ENCODE measurements at places on chromosomes 3 and 15.

- DNase-seq = no peak
Observed at GRCh38 chr3:131216801-131217200, 164.8 kb upstream of the NUDT16 start.

DNA sequence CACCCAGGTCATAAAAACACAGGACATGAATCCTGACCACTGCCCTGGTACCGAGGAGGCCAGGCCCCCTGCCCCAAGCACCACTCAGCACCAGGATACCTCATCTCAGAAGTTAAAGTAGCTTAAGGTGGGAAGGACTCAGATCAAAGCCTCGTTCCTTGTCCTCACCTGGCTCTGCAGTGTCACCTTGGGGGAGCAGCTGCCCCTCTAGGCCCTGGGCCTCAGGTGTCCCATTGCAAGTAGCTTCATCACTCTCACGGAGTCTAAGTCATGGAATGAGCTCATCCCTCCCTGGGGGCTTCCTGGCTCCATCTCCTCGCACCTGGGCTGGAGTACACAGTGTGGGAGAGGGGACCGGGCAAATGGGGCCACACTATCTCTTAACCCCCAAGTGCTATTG, 148.0 kb downstream of the TPRA1 start:
- DNase-seq = no peak

GRCh38 chr3:124569761-124570160, 160.5 kb upstream of the UMPS start:
- DNase-seq = no peak

- peak; percentile 46 for DNase-seq
Observed at GRCh38 chr15:44719293-44719999, 8.1 kb downstream of the B2M start.

- no peak for DNase-seq
Observed at GRCh38 chr3:123099331-123100192, 32.7 kb downstream of the PDIA5 start.

DNA sequence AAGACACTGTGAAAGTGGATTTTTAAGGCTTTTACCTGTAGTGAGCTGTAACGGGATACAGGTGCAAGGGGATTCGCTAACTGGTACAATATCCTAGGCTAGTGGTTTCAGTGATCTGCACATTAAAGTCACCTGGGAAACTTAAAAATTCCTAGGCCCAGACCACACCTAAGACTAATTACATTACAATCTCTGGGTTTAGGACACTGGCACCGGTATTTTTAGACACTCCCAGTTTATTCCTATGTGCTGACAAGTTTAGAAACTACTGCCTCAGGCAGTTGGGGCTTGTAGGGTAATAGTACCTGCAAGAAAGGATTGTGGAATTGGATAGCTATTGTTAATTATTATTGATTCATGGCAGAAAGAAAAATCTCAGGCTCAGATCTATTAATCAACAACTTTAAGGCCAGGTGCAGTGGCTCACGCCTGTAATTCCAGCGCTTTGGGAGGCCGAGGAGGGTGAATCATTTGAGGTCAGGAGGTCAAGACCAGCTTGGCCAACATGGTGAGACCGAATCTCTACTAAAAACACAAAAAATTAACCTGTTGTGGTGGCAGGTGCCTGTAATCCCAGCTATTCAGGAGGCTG, 50.4 kb upstream of the CASR start:
- no peak for DNase-seq

GRCh38 chr3:135238236-135238830, 443.3 kb downstream of the EPHB1 start:
- no peak for DNase-seq

DNA sequence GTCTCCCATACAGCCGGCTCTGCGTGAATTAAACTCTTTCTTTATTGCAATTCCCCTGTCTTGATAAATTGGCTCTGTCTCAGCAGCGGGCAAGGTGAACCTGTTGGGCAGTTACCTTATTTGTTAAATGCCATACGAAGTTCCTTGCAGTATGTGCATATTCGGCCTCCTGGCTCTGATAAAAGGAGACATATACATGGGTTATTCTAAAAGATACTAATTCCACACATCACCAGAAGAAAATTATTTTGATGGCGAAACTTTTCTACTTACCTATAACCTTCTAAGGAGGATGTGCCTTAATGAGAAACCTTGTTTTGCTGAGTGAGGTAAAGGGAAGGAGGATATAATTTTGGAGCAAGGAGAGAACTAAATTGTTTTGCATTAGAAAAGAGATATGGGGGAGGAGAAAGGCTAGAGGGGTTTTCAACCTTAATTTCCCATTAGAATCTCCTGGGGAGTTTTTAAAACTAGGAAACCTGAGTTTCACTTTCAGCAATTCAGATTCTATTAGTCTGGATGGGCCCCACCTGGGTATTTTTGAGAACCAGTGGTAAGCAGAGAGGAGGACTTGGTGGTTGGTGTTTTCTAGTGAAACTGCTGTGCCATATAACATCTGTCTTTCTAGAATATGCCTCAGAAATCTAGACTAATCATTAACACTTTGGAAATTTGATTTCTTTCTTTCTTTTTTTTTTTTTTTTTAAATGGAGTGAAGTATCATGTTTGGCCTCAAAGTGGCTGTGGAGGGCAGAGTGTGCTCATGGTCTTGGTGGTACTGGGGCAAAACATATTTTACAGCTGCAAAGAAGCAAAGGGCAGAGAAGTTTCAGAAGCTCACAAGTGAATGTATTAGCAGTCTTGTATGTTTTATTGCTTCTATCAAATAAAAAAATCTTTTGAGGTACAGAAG, 23.0 kb downstream of the NANOGP8 start:
- DNase-seq = no peak

GRCh38 chr3:160183345-160184076, 41.7 kb upstream of the C3orf80 start:
- DNase-seq = no peak

GRCh38 chr3:40623567-40623966, 98.8 kb downstream of the ZNF621 start:
- no peak for DNase-seq

- DNase-seq = no peak
Observed at GRCh38 chr3:152038490-152038889, 165.0 kb downstream of the SUCNR1 start.

GRCh38 chr3:62975566-62975965, 100.3 kb upstream of the CADPS start:
- no peak for DNase-seq

DNA sequence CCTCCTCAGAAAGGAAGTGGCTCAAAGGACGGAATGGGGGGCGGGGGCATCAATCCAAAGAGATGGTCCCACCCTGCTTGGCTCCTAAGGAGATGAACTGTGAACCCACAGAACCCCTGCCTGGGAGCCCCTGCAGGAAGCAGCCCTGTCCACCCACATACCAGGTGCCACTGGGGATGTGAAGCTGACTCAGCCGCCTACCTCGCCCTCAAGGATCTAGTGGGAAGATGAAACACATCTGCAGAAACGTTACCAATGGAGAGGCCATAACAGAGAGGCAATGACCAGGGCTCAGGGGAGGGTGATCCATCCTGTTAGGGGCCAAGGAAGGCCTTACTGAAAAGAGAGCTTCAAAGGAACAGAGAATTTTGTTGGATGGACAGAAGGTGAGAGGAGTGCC, 35.1 kb downstream of the EAF1 start:
- DNase-seq = no peak

DNA sequence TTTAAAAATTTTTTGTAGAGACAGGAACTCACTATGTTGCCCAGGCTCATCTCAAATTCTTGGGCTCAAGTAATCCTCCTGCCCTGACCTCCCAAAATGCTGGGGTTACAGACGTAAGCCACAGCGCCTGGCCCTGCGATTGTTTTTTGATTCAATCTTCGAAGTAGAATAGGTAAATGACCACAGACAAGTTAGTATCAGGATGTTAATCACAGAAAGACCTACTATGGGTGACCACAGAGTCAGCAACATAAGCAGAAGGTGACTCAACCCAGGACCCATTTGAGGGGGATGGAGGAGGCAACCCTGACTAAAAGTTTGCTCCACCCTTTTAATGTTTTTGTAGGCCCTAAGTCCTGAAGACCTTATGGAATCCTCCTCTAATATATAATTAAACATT, 10.0 kb upstream of the USP3 start:
- DNase-seq = no peak

GRCh38 chr3:41673650-41674049, 288.3 kb downstream of the ULK4 start:
- no peak for DNase-seq

DNA sequence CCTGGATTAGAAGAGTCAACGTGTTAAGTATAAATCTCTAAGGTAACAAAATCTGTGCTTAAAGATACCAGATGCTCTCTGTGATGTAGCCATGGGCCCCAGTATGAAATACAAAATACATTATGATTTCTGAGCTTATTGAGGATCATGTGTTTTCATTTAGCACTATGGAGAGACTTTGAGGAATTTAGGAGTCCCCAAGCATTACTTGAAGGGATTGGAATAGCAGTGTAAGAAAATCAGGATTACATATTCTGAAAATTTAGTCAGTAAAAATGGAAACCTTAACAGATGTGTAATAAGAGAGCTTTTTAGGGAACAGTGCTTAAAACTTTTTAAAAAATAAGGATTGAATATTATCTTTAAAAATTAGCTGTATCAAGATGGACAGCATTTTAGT, 35.5 kb downstream of the ECT2 start:
- DNase-seq = no peak

DNA sequence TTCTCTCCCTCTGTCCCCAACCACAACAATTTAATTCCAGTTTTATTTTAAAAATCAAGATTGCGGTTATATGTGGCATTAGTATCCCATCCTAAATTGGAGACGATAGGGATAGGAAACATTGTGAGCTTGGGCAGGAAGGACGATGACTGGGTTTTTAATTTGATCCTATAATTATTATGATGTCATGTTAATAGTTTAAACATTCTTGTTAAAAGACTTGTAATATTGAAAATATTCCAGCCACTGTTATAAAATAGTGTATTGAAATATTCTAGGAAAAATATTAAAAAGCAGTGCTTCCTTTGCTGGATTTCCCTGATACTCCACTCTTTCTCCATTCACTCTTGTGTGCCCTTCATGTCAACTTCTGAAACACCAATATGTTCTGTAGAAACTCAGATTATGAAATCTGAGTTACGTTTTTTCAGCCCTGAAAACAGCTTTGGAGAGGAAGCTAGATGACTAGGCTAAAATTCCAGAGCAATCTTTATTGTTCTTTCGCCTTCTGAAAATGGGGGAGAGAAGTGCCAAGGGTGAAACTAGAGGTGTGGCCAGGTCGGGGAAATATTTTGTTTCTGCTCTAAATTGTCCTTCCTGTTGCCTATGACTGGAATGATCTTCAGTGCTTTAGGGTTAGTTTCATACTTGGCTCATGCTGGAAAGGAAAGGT, 46.1 kb upstream of the MAP3K13 start:
- no peak for DNase-seq

- DNase-seq = no peak
Observed at GRCh38 chr3:87949879-87950208, 109.0 kb downstream of the CGGBP1 start.

DNA sequence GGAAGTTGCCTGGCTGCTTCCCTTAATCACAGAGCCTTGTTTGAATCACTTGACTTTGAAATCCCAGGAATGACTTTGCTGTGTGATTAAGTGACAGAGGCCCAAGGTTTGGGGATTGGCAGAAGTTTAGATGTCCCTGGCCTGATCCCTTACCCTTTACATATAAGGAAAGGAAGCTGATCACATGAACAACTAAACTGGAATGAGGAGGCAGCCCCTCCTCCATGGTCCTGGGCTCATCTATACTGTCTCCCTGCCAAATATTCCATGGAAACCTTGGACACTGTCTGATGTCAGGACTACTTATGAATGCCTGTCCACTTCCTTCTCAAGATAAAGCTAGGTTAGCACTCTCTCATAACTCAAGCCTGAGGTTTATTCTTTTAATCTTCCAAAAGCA, 181.3 kb upstream of the CTDSPL start:
- DNase-seq = no peak

GRCh38 chr3:141167681-141168080, 63.9 kb upstream of the PXYLP1 start:
- no peak for DNase-seq

DNA sequence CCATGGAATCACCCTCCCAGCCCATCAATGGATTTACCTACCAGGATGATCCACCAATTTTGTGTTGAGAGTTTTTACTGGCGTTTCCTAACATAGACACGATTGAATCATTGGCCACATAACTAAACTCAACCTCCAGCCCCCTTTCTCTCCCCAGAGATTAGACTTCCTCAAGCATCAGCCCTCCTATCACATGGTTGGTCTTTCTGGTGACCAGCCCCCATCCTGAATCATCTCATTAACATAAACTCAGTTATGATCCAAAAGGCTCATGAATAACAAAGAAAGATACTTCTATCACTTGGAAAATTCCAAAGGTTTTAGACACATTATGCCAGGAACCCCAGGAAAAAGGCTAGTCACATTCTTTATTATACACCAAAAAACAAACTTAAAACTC, 21.2 kb downstream of the PRKAR2A start:
- no peak for DNase-seq

Measured in stimulated activated CD4-positive, alpha-beta T cell treated with anti-CD3 and anti-CD28 coated beads, Interleukin-1b, Interleukin-23, amount 100 ng/mL, for 1 hour (primary cell).